Activated CD4-positive, alpha-beta T cell treated with anti-CD3 and anti-CD28 coated beads for 36 hours (primary cell): ENCODE measurements at places on chromosomes 7 and 10.

- no peak for DNase-seq
Observed at GRCh38 chr7:134388336-134389019, 70.4 kb downstream of the AKR1B1 start.

GRCh38 chr10:122910310-122910709 is at the start of gene FAM24A:
Gene FAM24A, plus strand, starts transcription at chr10:122910610. Its CDS starts 1,025 bp downstream, at chr10:122911635.
- no peak for DNase-seq

GRCh38 chr7:40405991-40406390 is 271.2 kb downstream of the SUGCT start:
- DNase-seq = no peak

DNA sequence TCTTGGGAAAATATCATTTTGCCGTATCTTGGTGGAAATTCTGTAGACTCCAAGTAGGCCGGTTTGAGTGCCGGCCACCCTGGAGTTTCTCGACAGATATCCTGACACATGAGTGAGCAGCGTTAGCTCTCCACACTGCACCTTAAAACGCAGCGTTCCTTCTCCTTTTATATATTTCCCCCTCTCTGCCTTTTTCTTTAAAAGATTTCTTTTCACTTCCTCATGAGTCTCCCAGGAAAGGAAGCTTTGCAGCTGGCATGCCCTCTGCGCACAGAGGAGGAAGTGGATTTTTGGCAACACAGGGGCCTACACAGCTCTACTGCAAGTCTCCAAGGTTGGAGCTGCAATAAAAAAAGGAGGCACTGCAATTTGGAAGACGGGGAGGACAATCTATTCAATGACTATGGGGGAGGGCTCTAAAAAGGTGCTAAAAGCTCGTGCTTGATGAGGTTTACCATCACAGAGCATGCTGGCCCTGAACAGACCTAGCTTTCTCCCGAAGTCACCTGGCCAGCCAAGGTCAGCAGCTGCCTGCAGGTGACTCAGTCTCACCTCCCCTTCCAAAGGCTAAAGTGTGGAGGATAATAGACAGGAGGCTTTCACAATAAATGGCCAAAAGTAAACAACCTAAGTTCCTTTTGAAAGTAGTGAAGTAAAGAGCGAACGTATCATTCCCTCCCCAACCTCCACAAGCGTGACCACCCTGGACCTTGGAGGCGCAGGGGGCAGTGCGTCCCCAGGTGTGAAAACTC is 252.8 kb downstream of the ZMYND11 start:
- no peak for DNase-seq

GRCh38 chr10:65033957-65034356 is 1512.8 kb downstream of the REEP3 start:
- no peak for DNase-seq

DNA sequence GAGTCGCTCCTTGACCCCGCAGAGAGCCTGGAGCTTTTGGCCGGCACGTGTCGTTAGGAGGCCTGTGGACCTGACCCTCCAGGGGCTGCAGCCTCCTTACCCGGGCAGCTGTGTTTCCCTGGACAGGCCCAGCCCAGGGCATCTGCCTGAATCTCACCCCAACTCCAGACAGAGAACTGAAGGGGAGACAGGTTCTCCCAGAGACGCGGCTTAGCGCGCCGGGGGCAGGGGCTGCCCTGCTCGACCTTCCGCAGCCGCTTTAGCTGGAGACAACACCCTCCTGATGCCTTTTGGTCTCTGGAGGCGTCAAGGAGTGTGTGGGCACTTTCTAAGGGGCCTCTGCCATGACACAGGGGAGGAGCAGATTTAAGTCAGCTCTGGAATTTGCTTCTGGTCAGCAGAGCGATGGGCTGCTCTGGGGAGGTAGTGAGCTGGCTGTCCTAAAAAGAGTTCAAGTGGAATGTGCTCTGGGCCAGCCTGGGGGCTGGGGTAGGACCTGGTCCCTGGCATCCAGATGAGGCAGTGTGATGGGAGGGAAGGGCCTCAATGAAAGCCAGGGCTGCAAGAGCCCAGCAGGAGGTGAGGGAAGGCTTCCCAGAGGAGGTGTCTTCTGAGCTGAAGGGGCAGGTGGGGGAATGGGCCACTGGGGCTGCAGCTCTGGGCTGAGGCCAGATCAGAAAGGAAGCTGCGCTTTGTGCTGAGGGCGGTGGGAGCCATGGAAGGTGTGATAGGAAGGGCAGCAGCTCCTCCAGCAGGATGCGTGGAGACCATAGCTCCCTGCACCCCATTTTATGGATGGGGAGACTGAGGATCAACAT is 5.8 kb downstream of the GRIFIN start:
- no peak for DNase-seq

- DNase-seq = no peak
Observed at GRCh38 chr10:119274519-119275045, 67.2 kb downstream of the GRK5 start.

DNA sequence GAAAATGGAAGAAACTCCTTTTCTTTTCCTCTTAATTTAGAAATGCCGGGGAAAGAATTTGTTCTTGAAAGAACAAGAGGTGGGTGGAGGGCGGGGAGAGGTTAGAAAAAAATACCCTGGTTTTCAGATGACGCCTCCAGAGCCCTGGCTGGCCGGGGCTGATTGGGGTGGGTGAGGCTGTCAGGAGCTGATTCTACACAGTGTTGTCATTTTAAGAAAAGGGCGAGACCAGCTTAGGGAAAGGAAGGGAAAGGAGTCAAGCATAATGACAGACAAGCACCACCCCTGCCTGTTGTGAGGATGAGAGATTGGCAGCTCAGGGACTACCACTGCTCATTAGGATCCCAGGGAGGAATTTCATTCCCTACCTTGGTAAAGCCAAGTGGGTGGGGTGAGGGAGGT is 9.9 kb upstream of the FAM180A start:
- no peak for DNase-seq

DNA sequence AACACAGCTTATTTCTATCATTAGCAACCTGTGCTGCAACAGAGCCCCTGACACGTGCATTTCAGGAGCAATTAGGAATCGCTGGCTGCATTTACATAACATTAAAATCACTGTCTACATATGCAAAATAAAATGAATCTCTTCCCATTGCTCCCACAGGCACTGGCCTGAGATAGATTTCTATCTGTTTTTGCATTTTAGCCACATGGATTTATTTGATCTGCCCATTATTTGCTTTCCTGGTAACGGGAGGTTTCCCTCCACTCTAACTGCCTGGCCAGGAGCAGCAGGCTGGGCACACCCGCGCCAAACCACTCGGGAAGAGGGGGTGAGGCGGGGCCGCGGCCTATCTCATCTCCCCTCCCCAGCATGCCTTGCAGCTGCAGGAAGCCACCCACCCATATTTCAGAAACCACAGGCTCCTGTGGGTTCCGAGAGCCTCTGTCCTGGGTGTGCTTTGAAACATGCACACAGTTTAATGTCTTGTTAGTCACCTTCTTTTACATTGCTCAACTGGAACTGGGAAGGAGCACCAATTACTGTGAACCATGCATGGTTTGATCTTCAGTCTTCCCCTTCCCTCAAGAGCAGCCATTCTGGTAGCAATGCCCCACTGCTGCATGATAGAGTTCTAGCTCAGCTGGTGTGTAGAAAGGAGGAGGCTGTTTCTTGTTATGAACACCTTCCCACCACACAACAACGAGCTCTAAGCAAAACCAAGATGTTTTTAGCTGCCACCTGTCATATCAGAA is 37.7 kb upstream of the IKZF1 start:
- DNase-seq = peak; percentile 87
